ENCODE measurements at places on chromosomes 2 and 18. TPM values are rescaled to one million over a fixed set of nuclear protein-coding genes. Genes with fewer than 3 reads are reported as not detected.

Gene OR6B2
- not detected for total RNA-seq

Gene FKBP1B
- total RNA-seq: 11.8 TPM

Gene POTEE
- total RNA-seq: 1.9 TPM

Gene FOXI3
- total RNA-seq: not detected

Gene AMER3
- total RNA-seq: not detected

Gene SLC5A6
- total RNA-seq: 55.4 TPM

Gene DSEL
- total RNA-seq: 0.05 TPM

Gene CNTNAP5
- total RNA-seq: not detected

All from HCT116 (cell line).